ENCODE measurements at places on chromosomes 2 and 18.

- no peak for DNase-seq
These were observed 21.7 kb upstream of the CCDC88A start for GRCh38 chr2:55441280-55441892.

DNA sequence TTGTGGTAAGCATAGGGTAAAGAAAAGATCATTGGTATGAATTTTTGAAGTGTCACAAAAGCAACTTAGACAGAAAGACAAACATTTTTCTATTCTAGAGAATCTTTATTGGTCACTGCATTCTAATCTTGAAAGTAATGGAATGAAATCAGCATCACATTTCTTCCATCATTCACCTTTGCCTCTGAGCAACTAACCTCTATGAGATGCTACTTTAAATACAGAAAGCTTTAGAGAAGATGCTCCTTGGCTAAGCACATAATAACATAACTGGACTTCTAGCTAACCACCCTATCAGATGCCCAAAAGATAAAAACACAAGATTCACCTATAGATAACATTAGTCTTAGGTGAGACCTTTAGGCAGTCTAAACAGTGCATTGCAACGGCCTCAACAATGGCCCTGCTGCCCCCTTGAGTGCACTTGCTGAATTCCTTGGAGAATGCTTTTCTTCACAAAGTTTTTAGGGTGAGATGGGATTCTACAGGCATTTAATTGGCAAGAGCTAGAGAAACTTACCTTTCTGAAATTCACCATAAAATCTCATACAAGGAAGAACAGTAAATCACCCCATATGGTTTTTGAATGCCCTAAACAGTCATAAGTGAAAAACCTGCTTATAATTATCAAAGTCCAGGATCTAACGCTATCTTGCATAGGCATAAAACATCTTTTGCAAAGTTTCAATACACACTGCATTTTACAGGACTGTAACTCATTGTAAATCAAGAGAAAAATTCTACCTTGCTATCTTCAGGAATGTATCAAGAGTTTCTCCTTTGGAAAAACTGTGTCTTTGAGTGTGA lies 791.3 kb upstream of the CHAC2 start:
- DNase-seq: peak; percentile 41

DNA sequence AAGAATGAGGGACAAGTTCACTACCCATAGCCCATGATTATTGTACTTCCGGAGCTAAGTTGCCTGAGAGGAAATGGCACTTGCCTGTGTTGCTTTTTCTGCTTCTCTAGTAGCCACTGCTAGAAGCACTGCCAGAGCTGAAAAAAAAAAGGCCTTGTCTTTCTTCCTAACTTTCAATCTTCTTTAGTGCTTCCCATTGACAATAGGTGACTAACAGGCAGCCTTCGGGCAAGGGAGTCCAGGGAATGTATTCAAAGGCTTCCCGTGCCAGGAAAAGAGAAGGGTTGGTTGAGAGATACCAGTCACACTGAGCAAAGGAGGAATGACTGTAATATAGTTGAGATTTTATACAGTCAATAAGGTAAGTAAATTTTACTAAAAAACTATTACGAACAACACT lies 242.0 kb downstream of the CALCRL start:
- DNase-seq: no peak

GRCh38 chr18:10840743-10841142 lies 308.6 kb downstream of the PIEZO2 start:
- DNase-seq: no peak

- DNase-seq: peak; percentile 16
These were observed 8.5 kb upstream of the CYBRD1 start for GRCh38 chr2:171513719-171514160.

GRCh38 chr18:70289351-70290312 lies 787 bp downstream of the SOCS6 start:
- peak; percentile 38 for DNase-seq

DNA sequence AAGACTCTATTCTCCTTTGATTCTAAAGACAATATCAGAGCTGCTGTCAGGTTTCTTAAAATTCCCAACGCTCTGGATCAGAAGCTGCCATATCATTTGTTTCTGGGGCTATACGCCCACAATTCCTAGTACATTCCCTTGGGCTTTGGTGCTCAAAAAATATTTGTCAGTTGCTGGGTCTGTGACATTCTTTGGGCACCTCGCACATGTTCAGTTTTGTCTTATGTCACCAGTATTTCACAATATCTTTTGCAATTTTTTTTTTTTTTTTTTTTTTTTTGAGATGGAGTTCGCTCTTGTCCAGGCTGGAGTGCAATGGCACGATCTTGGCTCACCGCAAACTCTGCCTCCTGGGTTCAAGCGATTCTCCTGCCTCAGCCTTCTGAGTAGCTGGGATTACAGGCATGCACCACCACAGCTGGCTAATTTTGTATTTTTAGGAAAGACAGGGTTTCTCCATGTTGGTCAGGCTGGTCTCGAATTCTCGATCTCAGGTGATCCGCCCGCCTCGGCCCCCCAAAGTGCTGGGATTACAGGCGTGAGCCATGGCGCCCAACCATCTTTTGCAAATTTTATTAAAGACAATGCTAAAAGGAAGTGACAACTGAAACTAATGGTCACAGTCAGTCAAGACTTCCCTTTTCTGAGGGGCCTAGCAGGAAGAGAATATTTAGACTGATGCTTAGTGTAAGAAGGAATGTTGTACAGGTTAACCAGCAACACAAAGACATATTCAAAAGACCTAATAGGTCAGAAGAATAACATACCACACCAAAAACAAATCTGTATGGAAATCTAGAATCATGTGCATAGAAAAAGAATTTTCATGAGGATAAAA lies 6.8 kb downstream of the ZNF397 start:
- DNase-seq: peak; percentile 11

- DNase-seq: no peak
These were observed 45.4 kb upstream of the SCN1A start for GRCh38 chr2:166173263-166173662.

- DNase-seq: no peak
These were observed 209.6 kb upstream of the SLC39A10 start for GRCh38 chr2:195447323-195447975.

DNA sequence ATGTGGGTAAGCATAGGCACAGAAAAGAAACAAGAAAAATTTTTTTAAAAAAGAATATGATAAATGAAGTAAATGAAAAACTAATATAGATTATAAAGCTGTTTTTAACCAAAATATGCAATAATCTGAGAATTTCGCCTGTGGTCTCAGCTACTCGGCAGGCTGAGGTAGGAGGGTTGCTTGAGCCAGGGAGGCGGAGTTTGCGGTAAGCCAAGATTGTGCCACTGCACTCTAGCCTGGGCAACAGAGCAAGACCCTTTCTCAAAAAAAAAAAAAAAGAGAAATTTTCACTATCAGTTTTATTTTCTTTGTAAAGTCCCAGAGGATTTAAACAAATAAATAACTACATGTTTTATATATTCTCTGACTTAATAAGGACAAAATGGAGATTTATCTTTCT lies 47.3 kb downstream of the DHX57 start:
- no peak for DNase-seq

- DNase-seq: no peak
These were observed 130.2 kb downstream of the RGPD3 start for GRCh38 chr2:106338043-106338442.

- DNase-seq: no peak
These were observed 130.1 kb downstream of the LNPK start for GRCh38 chr2:175872005-175872348.

DNA sequence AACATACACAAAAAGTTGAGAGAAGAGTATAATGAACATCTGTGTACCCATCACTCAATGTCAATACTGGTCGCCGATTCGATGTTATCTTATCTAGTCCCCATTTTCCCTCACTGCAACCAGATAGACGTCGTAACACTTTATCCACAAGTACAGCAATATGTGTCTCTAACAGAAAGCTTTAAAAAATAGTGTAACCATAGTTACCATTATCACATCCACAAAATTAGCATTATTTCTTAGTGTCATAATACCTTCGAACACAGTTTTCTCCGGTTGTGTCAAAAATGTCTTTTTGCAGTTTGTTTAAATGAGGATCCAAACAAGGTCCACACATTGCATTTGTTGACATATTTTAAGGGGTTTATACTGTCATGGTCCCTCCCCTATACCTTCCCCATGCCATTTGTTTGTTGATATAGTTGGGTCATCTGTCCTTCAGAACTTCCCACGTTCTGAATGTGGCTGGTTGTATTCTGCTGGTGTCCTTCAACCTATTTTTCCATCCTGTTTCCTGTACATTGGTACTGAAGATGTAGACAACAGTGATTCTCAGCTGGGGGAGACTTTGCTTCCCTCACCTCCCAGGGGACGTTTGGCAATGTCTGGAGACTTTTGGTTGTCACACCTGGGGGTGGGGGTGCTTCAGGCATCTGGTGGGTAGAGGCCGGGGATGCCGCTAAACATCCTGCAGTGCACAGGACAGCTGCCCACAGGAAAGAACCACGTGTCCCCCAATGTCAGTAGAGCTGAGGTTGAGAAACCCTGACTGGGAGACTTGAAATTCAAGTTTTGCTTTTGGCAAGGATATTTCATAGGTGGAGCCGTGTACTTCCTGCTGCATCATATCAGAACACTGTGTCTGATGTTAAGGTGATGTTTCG lies 72.7 kb upstream of the SPRED2 start:
- no peak for DNase-seq

DNA sequence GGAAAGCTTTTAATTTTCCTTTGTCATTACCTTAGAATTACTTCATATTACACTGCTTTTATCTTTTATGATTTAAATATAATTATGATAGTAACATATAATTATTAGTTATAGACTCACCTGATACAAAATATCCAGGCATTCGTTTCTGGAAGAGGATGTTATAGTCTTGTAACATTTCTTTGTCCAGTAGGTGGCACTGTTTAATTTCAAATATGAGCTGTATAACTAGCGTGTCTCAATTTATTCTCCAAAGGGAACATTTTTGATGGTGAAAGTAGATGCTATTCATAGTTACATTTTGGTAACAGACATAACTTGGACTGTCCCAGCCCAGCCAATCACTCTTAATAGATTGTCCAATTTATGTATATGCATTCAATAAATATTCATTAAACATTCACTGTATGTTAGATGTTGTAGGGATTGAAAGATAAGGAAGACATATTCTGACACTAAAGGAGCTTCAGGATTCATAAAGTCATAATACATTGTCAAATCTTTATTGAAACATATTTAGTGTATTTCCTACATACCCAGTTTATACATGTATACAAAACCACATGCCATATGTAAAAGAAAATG lies 19.2 kb downstream of the DAW1 start:
- peak; percentile 69 for DNase-seq

- DNase-seq: no peak
These were observed 8.8 kb downstream of the SNTG2 start for GRCh38 chr2:959457-959856.

DNA sequence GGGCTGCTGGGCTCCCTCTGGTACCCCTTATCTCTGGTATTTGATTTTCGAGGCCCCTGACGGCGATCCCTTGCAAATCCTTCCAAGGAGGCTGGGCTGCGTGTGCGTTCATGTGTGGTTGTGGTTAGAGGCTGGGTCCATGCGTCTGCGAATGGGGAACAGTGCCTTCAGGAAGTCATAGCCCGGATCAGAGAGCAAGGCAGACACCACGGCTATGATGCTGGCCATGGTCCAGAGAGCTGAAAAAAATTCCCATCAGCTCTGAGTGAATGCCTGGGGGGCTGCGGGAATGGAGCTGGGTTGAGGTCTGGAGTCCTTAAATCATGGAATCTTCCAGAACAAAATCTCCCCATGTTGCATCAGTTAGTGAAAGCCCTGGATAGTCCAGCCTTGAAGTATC lies 145.5 kb downstream of the ACKR3 start:
- no peak for DNase-seq

DNA sequence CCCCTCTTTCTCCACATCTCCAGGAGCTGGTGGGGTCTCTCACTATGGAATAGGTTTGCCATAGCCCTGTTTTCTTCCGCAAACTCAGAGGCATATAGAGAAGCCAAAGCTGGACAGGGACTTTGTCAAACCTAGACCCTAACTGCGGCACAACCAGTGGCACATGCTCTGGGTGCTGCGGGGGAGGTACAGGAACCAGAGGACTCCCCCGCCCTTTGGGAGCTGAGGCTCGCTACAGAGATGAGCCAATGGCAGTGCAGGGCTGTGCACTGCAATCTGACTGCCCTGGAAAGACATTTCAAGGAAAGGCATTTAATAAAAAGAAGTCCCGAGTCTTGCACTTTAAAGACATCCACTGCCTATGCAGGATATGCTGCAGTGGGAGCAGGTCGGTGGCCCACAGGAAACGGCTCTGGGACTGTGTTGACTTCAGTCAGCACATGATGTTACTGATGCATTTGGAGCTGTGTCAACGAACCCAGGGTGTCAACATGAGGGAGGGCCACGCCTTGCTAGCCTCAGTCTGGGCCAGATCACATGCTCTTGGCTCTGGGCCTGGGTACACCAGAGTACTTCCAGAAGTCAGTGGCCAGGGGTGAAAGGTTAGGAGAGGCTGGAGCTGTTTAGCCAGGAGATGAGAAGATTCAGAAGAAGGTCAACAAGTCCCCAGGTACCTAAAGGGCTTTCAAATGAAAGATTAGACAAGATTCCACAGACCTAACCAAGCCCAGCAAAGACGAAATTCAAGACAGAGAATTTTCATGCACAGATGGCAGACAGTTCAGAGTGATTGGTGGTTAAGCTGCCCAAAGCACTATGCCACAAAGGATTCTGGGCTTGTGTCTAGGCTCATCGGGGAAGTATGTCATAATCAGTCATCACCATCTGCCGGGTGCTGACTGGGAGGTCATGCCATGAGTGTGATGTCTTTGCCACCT lies 8.2 kb downstream of the SLC35F6 start:
- no peak for DNase-seq

- DNase-seq: no peak
These were observed 1.7 kb upstream of the QPCT start for GRCh38 chr2:37342591-37343220.

GRCh38 chr2:19664646-19665045 lies 237.1 kb downstream of the TTC32 start:
- no peak for DNase-seq

- no peak for DNase-seq
These were observed 144.8 kb downstream of the CDH2 start for GRCh38 chr18:28032177-28032576.

GRCh38 chr2:102622646-102623045 lies 3.3 kb downstream of the SLC9A2 start:
- no peak for DNase-seq

- no peak for DNase-seq
These were observed 62.9 kb downstream of the MTHFD2 start for GRCh38 chr2:74261204-74261864.

GRCh38 chr2:240903191-240904060 lies 2.7 kb upstream of the CROCC2 start:
- DNase-seq: no peak

All from NAMALWA (cell line).